Stimulated activated CD4-positive, alpha-beta T cell treated with anti-CD3 and anti-CD28 coated beads, TNF-alpha, amount 100 ng/mL, for 24 hours (primary cell): ENCODE measurements at places on chromosomes 3 and 15.

GRCh38 chr3:4313606-4314293, 10.6 kb downstream of the SETMAR start:
- no peak for DNase-seq

GRCh38 chr3:99681512-99681911, 43.1 kb downstream of the COL8A1 start:
- no peak for DNase-seq

GRCh38 chr15:78944669-78945407, at the start of gene CTSH:
TSS of gene CTSH (minus strand) at chr15:78945046. CDS start at chr15:78944981, 65 bp downstream.
- peak; percentile 71 for DNase-seq

GRCh38 chr3:131616719-131617118, 113.9 kb upstream of the MRPL3 start:
- DNase-seq, result no peak

DNA sequence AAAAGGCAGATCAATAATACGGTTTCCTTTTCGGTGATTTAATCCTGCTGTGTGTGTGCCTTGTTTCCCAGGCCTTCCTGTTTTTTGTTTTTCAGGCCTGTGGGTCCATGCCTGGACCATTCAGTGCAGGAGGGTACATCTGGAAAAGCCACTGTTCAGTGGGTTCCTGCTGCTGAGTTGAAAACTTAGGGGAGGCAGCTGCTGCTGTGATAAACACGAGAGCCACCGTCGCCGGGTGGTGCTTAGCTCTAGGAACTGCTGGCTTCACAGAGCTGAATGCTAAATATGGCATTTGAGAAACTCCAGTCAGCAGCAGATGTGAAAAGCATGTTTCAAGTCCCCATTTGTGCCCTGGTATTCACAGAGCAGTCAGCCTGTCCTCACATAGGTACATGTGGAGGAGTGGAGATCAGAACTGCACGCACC, 44.0 kb downstream of the SYNM start:
- no peak for DNase-seq
